ENCODE measurements at places on chromosomes 4 and X.

DNA sequence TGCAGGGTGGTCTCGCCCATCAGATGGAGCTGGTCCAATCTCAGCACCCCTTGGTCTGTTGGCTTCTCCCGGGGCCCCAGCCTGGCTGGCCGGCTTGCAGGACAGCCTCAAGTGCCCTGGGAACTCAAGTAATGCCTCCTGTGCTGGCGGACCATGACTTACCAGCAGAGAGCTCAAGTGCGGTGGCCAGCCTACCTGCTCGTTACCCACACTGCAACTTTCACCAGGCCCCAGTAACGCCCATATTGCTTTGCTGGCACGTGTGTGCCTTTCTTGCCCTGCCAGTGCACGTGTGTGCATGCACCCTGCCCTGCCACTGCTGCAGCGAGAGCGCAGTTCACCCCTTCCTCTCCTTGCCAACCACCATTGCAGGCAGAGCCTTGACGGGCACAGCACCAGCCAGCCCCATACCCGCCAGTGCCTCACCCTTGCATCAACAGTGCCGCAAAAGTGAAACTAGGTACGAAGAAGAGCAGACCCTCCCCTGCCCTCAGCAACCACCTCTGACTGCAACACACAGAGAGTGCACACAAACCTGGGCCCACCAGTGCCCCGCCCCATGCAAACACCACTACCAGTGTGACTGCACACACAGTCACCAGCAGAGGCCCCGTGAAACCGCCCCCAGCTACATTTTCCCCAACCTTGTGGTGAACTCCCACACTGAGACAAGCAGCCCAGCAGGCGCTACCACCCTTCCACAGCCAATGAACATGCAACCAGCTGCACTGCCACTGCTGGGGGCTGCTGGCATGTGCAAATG lies 88.9 kb upstream of the POU3F4 start:
- DNase-seq = no peak

DNA sequence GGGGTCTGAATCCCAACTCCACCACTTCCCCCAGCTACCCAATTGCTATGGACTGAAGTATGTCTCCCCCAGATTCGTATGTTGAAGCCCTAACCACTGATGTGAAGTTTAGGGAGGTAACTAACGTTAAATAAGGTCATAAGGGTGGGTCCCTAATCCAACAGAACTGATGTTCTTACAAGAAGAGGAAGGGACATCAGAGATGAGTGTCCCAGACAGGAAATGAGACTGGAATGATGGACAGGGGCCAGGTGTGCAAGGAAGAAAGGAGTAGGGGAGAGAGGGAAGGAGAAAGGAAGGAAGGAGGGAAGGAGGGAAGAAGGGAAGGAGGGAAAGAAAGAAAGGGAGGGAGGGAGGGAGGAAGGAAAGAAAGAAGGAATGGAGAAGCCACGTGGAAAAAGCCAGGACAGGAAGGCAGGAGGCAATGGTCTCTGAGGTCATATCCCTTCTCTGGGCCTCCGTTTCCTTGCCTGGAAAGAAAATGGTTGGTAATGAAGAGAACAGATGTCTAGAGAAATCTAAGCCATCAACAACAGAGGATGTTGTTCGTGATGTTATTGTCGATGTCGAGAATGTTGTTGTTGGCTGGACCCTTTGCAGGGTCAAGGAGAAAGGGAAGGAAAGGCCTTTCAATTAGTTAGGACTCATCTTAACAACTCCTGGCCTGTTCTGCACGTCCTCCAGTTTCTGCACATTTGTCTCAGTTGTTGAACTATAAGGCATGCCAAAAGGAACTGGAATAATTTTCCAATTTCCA lies 59.0 kb upstream of the FGFBP2 start:
- DNase-seq = no peak

DNA sequence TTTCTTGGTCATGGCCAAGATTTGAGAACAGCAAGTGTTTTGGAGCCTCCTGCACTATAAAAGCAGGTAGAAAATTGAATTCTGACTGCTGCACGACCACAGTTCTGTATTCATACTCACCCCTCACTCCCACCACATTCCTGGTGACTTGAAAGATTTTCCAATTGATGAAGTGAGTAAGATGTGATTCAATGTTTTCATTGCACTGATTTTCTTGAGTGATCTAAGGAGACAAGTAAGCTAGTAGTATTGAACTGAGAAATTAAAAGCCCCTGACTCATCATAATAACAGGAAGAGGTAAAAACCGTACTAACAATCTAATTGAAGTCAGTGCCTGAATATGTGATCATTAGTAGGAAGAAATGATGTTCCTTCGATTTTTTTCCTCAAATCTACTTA lies 6.1 kb upstream of the SEC24D start:
- no peak for DNase-seq

DNA sequence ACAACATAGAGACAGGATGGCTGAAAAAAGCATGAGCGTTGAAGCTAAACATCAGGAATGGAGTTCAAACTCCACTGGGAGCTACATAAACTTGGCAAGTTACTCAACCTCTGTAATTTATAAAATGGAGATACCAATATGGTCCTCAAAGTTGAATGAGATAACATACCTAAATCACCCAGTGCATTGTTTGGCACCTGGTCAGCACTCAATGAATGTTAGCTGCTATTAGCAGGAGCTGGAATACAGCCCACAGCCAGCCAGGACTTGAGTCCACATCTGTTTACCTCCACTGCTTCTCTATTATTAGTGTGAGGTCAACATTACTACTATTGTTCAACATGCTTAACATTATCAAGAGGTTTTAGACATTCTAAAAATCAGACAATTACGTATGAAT lies 97.9 kb downstream of the NR3C2 start:
- no peak for DNase-seq

- no peak for DNase-seq
Observed at GRCh38 chrX:65035446-65035770, 59.2 kb upstream of the ZC4H2 start.

GRCh38 chrX:40207626-40208025 lies 109.9 kb upstream of the BCOR start:
- DNase-seq = no peak

GRCh38 chr4:166655705-166656104 lies 578.6 kb downstream of the SPOCK3 start:
- no peak for DNase-seq

- DNase-seq = no peak
Observed at GRCh38 chr4:184200296-184200695, 17.4 kb downstream of the ENPP6 start.

GRCh38 chr4:27779827-27780226 lies 919.2 kb downstream of the STIM2 start:
- DNase-seq = no peak

DNA sequence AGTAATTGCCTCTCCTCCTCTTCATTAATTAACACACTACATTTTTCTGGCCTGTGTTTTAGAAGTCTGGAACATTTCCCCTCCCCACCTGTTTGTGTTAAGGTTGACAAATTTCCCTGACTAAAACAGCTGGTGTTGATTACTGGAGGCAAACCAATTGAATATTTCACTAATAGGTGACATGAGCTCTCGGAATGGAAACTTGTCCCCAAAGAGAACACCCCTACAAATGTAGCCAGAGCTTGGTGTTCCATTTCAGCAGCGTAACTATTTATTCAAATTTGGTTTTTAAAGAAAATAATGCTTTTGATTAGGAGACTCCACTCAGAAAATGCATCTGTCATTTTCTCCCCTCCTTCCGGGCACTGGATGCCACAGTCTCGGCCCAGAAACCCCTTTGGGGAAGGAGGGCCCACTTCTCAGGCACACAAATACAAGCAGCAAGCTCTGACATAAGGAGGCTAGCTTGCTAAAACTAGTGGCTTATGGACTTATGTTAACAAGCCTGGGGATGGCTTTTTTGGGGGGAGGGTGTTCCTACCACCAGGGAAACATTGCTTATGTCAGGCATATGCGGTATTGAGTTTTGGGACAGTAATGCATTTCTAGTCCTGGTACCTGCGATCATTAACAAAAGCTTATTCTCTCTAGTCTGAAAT lies 2.2 kb downstream of the RNF150 start:
- DNase-seq = peak; percentile 44

DNA sequence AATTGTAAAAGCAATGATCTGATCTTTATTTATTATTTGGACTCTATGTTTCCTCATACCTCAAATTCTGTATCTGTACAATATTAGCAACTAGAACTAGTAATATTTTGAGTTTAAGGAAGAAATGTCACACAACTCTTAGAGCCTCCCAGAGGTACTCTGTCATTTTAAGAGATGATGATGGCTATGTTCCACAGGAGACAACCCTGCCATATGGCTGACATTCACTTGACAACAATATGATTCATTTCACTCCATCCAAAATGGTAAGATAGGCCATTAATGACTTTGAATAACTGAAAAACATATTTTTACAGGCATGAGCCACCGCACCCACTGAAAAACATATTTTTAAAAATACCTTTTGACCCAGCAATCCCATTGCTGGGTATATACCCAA lies 190.3 kb downstream of the MAML3 start:
- DNase-seq = peak; percentile 12

- DNase-seq = no peak
Observed at GRCh38 chrX:82775426-82775825, 732.7 kb upstream of the POU3F4 start.

DNA sequence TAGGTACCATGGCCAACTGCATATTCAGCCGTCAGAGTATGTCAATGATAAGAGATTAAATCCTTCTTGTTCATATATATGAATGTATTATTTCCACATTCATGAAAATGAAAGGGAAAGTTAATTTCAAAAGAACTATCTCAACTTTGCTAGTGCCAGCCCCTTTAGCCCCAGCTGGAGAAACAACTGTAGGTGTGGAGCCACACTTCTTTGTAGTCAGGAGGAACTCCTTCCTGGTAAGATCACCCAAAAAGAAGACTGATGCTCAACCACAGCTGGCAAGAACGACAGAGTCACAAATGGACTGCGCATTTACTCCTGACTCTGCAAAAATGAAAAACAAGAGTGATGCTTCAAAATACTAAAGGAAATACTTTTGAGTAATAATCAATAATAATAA lies 136.3 kb downstream of the RASL11B start:
- no peak for DNase-seq

GRCh38 chr4:69057620-69058409 lies 38.5 kb upstream of the UGT2B7 start:
- no peak for DNase-seq

- no peak for DNase-seq
Observed at GRCh38 chr4:173436149-173436579, 37.2 kb upstream of the SCRG1 start.

DNA sequence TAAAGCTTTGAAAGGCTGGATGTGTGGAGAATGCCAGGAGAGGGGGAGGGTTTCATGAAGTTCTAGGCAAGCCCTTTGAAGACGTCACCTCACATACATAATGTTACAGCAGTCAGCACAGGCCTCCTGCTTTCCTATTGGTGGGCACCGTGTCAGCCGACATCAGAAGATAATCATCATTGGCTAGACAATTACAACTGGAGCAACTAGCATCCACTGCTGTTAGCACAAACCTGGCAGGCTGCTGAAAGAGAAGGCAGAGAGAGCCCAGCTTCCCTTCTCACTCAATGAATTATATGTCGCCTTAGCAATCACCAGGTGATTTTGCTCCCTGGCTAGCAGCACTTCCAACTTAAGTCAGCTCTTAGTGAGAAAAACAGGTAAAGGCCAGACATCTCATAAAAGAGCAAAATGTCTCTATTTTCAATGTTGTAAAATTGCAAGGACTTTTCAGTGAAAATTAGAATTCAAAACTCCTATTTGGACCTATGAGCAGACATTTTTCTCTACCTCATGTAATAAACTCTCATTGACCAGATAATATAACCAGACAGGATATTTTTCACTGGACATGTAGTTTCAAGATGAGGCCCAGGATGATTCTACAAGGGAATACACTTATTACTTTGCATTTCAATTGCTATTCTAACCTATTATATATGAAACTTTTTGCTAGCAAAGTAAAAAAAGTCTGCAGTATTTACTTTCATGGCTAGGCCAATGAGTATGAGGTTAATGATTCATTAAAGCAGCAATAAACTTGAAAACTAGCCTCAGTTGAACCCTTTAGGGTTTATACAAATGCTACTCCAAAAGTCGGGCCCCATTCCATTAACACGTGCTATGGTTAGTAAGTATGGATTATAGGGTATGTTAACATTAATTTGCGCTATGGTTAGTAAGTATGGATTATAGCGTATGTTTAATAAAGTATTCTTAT lies 4.3 kb downstream of the ELOVL6 start:
- peak; percentile 71 for DNase-seq

- no peak for DNase-seq
Observed at GRCh38 chr4:73943555-73943954, 38.3 kb downstream of the PF4 start.

DNA sequence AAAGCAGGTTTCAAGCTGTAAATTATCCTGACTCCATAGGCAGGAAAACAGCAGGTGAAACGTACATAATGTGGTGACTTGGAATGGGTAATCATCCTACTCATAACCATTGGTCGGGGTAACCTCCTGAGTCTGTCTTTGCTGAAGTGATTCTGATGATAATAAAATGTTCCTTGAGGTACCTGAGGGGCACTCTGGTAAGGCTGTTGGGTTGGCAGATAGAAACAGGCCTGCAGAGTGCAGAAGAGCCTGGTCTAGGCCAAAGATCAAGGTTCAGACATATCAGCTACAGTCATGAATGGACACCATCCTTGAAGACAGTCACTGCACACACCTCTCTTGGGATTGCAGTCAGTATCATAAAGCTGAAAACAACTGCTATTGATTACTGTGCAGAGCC lies 174.7 kb upstream of the RPL34 start:
- DNase-seq = no peak

DNA sequence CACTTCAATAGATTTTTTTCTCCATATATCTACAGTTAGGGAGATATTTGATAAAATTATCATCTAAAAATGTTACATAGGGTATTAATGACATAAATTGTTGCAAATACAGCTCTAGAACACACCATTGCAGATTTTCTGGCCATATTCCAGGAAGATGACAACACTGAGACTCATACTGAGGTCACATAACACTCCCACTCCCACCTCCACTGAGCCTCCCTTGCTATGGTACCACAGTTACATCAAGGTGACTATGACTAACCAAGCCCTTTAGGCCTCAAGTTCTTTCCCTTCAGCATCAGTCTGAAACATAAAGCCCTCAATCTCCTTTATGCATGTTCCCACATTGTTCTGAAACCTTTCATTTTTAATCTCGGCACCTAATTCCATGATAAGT lies 932.0 kb upstream of the IGFBP7 start:
- DNase-seq = no peak

GRCh38 chr4:189440716-189441115 lies 500.0 kb upstream of the FRG1 start:
- DNase-seq = no peak

DNA sequence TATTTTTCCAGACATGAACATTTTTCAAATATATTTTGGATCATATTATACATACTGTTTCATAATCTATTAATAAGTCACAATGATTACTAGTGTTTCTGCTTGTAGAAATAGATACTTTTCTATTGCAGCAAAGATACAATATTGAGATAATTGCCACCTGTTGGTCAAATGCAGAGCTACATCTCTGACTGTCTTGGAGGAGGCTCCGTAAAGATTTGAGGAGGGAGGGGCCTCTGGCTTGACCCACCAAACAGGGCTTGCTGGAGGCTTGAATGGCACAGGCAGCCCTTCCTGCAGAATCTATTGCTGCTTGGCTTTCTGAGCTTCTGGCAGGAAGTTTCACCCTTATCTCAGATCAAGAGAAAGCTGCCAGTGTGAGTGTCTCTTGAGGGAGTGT lies 99.3 kb upstream of the ARMCX2 start:
- no peak for DNase-seq

- DNase-seq = no peak
Observed at GRCh38 chr4:24266951-24267722, 317.2 kb downstream of the DHX15 start.

- no peak for DNase-seq
Observed at GRCh38 chrX:56786889-56787733, 58.1 kb downstream of the NBDY start.

- DNase-seq = no peak
Observed at GRCh38 chrX:49876750-49877149, 2.5 kb upstream of the USP27X start.

Data from NCI-H1694 treated with DMSO at 0.1 percent for 48 hours (cell line).